Left kidney (tissue), 8 donors: ENCODE measurements at places on chromosomes 5 and 9.

GRCh38 chr9:16085167-16085726, 532.4 kb downstream of the CCDC171 start:
- DNase-seq: no peak

DNA sequence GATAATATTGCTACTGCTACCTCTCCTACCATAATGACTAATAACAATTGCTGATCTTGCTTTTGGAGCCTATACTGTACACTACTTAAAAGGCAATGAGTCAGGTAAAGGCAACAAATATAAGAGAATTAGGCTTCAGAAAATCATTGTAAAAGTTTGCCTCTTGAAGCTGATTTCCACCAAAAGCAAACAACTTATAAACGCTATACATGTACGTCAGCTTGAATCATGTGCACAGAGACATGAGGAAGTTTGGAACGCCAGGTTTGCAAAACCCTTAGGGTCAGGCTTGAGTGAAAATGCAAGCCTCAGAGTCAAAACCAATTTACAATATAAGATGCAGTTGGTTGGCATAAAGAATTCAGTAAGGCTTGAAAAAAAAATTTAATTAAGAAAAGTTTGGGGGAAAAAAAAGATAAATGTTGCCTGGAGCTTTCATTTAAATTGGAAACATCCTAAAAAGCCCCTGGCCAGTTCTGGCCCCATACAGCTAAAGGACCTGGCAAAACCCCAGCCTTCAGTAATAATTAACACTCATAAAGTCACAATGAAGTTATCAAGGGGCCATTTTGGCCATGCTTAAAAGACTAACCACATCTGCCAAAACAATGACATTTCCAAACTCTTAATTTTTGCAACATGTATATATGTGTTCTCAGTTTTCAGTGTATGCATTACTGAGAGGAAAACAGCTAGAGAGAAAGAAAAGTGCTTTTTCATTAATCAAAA, 181.0 kb upstream of the NFIL3 start:
- DNase-seq: no peak

DNA sequence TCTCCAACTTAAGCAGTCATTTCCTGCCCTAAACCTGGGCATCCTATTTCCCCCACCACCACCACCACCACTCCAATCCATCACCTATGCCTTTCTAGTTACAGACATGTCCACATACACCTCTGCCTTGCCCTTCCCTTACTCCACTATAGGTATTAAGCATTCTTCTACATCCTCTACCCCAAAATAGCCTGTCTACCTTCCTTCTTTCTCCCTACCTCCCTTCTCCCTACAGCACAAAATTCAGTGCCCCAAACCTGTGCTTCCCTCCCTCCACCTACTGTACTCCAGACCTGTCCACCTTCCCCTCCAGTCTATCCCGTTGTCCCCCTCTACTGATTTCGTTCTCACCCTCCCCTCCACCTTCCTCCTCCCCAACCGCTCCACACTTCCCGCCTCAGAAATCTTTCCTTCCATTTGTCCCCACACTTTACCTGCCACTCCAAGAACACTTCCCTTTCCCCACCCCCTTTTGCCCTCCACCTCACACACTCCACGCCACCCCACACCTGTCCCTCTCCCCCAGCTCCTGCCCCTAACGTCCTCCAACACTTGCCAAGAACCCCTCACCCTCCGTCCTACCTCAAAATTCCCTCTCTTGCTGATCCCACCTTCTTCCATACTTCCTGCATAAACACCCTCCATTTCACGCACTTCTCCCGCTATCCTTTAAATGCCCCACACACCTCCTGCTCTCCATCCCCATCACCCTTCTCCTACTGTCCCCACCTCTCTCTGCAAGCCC, 1.6 kb downstream of the STRBP start:
- DNase-seq: no peak

DNA sequence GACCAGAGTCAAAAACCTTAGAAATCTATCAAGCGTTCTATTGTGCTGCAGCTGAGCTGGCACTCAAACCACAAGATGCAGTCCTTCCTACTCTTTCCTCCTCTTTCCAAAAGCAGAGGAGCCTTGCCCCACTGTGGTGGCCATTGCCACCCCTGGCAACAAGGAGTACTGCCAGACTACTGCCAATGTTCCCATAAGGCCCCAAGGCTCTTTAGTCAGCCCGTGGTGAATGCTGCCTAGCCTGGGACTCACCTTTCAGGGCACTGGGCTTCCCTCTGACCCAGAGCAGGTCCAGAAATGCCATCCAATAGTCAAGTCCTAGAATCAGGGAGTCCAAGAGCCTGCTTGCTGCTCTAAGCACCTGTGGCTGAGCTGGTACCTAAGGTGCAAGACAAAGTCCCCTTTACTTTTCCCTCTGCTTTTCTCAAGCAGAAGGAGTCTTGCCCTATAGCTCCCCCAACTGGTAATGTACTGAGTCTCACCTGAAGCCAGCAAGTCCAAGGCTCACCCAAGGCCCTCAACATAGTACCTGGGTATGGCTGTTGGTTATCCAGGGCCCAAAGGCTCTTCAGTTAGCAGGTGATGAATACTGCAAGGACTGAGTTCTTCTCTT, 219.4 kb downstream of the ATPSCKMT start:
- no peak for DNase-seq

GRCh38 chr9:91157883-91158282, 203.8 kb downstream of the AUH start:
- no peak for DNase-seq

GRCh38 chr9:14932231-14932630, 22.0 kb upstream of the FREM1 start:
- DNase-seq: no peak
